ENCODE measurements at places on chromosomes 12 and 14.

GRCh38 chr12:32051511-32052211 is 55.0 kb upstream of the BICD1 start:
- DNase-seq, result no peak

DNA sequence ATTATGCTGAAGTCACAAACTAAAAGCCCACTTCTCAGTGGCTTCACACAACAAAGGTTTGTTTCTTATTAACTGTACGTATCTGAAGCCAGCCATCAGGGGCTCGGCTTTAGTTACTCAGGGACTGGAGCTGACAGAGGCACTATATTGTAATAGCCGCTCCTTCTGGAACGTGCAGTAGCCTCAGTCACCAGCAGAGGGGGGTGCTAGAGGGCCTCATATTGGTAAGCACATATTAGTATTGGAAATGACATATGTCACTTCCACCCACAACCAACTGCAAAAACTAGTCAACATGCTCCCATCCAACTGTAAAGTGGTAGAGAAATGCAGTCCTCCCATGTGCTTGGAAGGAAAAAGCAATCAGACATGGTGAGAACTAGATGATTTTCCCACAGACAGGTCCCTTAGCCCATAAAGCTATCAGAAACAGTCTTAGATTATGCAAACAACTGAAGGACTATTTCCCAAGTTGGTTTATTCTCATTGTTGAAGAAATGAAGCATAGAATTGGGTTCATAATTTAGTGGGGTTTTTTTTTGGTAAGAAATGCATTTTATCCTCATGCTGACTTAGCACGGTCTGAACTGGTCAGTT is 183.6 kb upstream of the G2E3 start:
- DNase-seq, result peak; percentile 19

- DNase-seq, result no peak
These were observed 40.7 kb upstream of the TMEM263 start for GRCh38 chr12:106914796-106915634.

DNA sequence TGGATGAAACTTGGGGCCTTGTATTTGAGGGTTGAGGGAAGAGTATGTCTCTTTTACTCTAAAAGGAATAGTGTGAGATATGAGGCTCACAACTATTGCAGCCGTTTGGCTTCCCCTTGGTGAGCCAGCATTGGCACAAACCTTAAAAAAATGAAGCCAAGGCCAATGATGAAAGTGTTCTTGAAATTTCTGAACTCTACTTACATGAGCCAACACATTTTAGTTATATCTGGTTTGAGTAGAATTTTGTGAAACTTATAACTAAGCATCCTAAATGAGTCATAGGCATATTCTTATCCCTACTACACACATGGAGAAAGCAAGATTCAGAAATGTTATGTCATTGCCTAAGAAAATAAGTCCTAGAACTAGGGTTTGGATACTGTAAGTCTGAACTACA is 55.3 kb upstream of the ACSS3 start:
- no peak for DNase-seq

DNA sequence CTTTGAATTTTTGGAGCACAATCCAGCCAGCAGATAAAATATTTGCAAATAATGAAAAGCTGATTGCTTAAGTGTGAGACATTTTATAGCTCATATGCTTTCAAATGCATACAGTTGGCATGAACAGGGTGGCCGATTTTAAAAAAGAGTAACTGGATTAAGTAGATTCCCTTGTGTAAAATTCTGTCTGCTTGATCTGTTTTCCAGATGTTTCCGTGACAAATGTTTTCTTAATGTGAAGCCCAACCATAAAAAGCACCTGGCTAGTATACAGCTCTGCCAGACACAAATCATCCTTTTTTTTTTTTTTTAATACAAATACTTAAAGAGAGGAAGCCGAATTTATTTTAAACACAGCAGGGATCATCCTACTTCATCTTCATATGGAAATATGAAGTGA is 440.7 kb downstream of the CCER1 start:
- DNase-seq, result no peak

GRCh38 chr12:27627123-27627852 is 69.0 kb upstream of the REP15 start:
- DNase-seq, result no peak

- no peak for DNase-seq
These were observed 32.7 kb downstream of the CACNA2D4 start for GRCh38 chr12:1885599-1886245.

DNA sequence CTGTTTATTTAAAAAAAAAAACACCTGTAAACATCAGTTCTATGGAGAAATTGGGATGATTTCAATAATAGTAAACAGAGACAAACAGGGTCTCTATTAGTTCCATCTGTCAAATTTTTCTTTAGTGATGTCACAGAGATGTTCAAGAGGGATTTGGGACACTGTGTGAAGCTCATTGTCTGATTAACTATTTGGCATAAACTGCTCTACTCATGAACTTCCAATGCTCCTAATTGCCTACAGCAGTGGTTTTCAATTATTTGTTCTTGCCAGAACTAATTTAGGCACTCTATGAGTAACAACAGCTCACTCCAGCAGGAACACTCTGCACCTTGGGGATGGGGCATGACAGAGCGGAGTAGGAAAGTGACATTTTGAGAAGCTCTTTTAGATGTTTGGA is 250.1 kb upstream of the PRKD1 start:
- DNase-seq, result no peak

DNA sequence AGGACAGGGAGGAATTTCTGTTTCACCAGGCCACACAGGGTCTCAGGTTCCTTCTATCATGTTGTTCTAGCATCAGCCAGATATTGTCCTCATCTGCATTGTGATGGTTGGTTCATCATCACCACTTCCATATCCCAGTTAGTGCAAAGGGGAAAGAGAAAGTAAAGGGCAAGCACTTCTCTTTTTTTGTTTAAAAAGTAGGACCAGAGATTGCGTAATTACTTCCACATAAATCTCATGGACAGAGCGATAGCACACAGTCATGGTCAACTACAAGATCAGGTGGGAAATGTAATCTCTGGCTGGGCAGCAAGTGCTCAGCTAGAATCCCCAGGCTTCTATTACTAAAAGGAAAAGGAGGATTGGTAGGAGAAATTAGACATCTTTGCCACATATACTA is 155.1 kb downstream of the KIF21A start:
- no peak for DNase-seq

- DNase-seq, result no peak
These were observed 47.6 kb upstream of the OVCH1 start for GRCh38 chr12:29545102-29545467.

- DNase-seq, result no peak
These were observed 13.1 kb downstream of the KRT5 start for GRCh38 chr12:52506858-52507715.

DNA sequence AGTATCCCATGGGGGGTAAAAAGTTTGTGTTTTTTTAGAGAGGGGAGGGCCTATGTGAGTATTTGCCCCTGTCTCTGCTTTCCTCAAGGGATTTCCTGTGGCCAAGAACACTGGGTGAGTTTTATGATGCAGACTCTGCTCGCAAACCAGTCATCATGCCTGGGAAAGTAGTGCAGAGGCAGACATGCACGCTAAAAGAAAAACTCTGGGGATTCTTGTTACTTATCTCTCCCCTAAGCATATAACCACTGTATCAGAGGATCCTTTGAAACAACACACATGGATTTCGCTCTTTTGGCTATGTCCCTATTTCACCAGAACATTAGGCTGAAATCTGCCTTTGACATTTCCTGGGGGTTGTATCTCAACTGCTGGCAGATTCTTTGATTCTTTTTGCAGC is 1845.8 kb upstream of the SEL1L start:
- no peak for DNase-seq

- DNase-seq, result no peak
These were observed 339.0 kb downstream of the TMEM121 start for GRCh38 chr14:105865266-105865903.

- no peak for DNase-seq
These were observed 15.1 kb downstream of the ABHD4 start for GRCh38 chr14:22613106-22613695.

DNA sequence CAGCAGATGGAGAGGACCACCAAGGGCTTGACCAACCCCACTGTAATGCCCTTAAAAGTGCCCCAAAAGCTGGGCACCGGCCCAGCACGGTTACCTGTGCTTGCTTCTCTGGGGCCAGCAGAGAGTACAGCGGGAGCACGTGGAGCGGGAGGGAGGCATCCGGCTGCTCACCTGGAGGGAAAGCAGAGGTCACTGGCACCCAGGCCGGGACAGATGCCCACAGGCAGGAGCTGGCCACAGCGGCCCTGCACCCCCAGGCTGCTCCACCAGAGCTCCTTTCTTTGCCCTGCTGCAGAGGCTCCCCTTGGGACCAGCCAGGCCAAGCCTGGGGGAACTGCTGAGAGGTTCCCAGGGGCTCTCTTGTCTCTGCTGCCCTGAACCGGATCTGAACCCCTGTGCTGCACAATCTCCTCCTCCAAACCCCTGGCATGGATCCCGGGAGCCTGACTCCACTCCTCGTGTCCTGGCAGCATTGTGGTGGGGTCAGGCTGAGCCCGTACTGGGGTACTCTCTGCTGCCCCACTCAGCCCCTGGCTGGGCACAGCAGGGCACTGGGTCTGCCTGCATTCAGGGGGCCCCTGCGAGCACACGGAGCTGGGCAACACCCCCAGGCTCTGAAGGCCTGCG is 24.0 kb downstream of the DHX37 start:
- no peak for DNase-seq

GRCh38 chr14:38127356-38127755 is 80.3 kb upstream of the SSTR1 start:
- DNase-seq, result no peak

DNA sequence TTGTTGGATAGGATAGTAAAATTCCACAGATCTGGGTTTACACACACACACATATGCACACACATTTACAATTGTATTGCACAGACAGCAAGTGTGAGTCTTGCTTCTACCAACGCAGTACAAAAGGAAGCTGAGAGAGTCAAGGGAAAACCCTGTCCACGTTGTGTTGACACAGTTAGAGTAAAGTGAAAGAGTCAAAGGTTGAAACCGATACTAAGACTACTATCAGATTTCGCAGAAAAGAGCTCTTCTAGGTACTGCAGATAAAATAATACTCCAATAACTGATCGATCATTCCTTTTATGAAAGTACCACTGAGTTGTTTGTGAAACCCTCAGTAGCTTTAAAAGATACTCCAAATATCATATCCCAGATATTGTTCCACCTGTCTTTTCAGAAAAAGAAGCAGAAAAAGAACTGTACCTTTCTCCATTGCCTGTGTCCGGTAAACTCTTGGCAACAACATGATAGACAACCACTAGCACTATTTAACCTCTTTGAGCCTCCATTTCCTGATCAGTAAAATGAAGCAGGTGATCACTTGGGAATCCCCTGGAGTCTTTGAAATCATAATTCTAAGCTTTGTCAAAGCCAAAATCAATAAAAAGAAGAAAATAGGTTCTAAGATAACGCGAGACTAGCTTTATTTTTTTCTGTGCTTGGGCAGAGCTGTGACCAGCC is 224.6 kb upstream of the FOXN3 start:
- peak; percentile 49 for DNase-seq

GRCh38 chr12:94575645-94576403 is 74.5 kb downstream of the TMCC3 start:
- no peak for DNase-seq

GRCh38 chr12:76246611-76247010 is 101.6 kb downstream of the BBS10 start:
- no peak for DNase-seq

DNA sequence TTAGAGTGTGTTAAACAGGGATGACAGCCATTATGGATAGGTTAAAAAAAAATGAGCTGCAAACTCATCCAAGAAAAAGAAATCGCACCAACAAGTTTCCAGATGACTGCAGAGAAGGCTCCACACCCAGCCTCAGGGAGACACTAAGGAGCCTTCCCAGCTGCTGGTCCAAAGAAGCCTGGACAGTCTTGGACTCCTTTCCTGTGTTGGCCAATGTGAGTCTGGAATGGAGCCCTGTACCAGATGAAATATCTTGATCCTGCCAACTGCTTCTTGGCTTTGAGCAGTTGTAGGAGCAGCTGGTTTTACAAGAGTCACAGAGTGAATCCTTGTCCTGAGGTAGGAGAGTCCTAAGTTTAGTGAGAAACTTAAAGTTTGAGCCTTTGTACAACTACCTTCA is 44.5 kb downstream of the SLC38A1 start:
- no peak for DNase-seq

GRCh38 chr12:93886533-93887511 is 209.6 kb downstream of the CRADD start:
- no peak for DNase-seq

GRCh38 chr14:76761960-76762410 is 717 bp downstream of the VASH1 start:
- DNase-seq, result no peak

DNA sequence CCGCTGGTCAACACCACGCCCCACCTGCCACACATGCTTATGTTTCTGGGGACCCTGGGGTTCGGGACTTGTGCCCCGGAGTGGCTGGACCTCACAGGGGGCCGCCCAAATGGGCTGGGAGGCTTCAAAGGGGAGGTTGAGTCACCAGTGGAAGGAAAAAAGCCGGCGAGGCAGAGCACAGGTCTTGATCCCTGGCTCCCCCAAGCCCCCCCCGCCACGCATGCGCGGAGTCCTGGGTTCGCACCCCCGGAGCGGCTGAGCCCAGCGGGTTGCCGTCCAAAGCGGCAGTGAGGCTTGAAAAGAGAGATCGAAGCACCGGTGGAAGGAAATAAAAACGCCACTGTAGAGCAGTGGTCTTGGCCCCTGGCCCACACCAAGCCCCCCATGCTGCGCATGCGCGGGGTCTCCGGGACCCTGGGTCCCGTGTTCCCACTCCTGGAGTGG is 313.5 kb downstream of the ALG10 start:
- DNase-seq, result no peak

- no peak for DNase-seq
These were observed 45.8 kb upstream of the FGD4 start for GRCh38 chr12:32353540-32353939.

GRCh38 chr12:94621662-94622359 is 28.5 kb downstream of the TMCC3 start:
- DNase-seq, result peak; percentile 54

- no peak for DNase-seq
These were observed 17.3 kb downstream of the SELPLG start for GRCh38 chr12:108616359-108616758.

DNA sequence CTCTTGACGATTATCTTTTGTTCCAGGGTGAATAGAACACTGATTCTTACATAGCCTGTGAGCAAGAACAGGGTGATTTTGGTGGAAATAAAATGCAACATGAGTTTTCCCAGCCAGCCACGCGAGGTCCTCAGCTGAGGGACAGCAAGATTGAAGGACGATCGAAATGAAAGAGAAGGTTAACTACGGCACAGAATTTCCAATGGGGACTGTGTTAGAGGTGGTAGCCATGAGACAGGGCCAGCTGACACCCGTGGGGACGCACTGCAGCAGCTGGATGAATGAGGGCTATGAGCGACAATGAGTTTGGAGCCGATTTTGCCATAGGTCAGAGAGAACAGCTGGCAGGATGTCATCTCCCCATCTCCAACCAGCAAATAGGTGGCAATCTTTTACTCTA is 243.4 kb upstream of the PELI2 start:
- no peak for DNase-seq

All from CD4-positive, alpha-beta T cell treated with Interferon alpha-2 for 1 hour (primary cell).